GM23248 (cell line): ENCODE measurements at places on chromosomes 16 and 17. TPM values are rescaled to one million over a fixed set of nuclear protein-coding genes. Genes with fewer than 3 reads are reported as not detected.

FOXO3B gene
- polyA plus RNA-seq: 1.2 and 1.8 TPM in 2 replicates

HES7 gene
- polyA plus RNA-seq: not detected in 2 replicates

ADAP2 gene
- polyA plus RNA-seq: 0.34 TPM in 1 of 2 replicates, not detected in the other

MYH8 gene
- polyA plus RNA-seq: not detected in 2 replicates

CDK3 gene
- 1.9 and 2.0 TPM in 2 replicates for polyA plus RNA-seq

STAT5B gene
- polyA plus RNA-seq: 11.9 and 13.8 TPM in 2 replicates

SLC5A10 gene
- 0.10 TPM in 1 of 2 replicates, not detected in the other for polyA plus RNA-seq

PPP1R1B gene
- not detected in 2 replicates for polyA plus RNA-seq

CLEC18C gene
- not detected in 2 replicates for polyA plus RNA-seq

GLTPD2 gene
- polyA plus RNA-seq: 0.50 and 0.61 TPM in 2 replicates

SCARF1 gene
- 0.14 TPM in 1 of 2 replicates, not detected in the other for polyA plus RNA-seq

MAP3K3 gene
- 8.6 and 12.2 TPM in 2 replicates for polyA plus RNA-seq

KRTAP4-6 gene
- not detected in 2 replicates for polyA plus RNA-seq

CDH3 gene
- polyA plus RNA-seq: 0.14 TPM in 1 of 2 replicates, not detected in the other

LCAT gene
- polyA plus RNA-seq: 5.3 and 5.4 TPM in 2 replicates

SOST gene
- polyA plus RNA-seq: not detected in 2 replicates

KRTAP1-1 gene
- polyA plus RNA-seq: 2.6 and 3.3 TPM in 2 replicates

OTOA gene
- not detected in 2 replicates for polyA plus RNA-seq

TBX6 gene
- 0.13 and 0.20 TPM in 2 replicates for polyA plus RNA-seq

SHCBP1 gene
- 18.6 and 19.1 TPM in 2 replicates for polyA plus RNA-seq

PIRT gene
- polyA plus RNA-seq: not detected in 2 replicates
